ENCODE measurements at places on chromosomes 11 and 22.

DNA sequence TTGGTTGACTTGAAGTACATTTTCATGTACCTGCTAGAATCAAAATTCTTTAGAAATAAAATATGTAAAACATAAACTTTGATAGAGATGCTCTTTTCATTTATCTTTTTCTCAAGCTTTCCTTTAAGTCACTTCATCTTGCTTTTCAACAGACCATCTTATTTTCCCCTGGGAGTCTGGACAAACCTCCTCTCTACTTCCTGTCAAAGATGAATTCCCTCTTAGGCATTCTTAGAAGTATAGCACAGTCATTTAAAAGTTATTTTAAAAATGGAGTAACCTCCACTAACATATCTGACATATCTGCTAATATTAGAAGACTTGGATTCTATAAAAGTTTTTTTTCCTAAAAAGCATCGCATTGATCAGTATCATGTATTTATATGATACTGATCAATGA is 84.8 kb upstream of the PAX6 start:
- no peak for DNase-seq

- no peak for DNase-seq
Measured at GRCh38 chr11:128156486-128156885, 430.9 kb downstream of the ETS1 start.

- DNase-seq, result no peak
Measured at GRCh38 chr22:42528591-42529307, 9.2 kb upstream of the RRP7A start.

GRCh38 chr11:114121804-114122504 is 62.4 kb downstream of the ZBTB16 start:
- DNase-seq, result no peak

DNA sequence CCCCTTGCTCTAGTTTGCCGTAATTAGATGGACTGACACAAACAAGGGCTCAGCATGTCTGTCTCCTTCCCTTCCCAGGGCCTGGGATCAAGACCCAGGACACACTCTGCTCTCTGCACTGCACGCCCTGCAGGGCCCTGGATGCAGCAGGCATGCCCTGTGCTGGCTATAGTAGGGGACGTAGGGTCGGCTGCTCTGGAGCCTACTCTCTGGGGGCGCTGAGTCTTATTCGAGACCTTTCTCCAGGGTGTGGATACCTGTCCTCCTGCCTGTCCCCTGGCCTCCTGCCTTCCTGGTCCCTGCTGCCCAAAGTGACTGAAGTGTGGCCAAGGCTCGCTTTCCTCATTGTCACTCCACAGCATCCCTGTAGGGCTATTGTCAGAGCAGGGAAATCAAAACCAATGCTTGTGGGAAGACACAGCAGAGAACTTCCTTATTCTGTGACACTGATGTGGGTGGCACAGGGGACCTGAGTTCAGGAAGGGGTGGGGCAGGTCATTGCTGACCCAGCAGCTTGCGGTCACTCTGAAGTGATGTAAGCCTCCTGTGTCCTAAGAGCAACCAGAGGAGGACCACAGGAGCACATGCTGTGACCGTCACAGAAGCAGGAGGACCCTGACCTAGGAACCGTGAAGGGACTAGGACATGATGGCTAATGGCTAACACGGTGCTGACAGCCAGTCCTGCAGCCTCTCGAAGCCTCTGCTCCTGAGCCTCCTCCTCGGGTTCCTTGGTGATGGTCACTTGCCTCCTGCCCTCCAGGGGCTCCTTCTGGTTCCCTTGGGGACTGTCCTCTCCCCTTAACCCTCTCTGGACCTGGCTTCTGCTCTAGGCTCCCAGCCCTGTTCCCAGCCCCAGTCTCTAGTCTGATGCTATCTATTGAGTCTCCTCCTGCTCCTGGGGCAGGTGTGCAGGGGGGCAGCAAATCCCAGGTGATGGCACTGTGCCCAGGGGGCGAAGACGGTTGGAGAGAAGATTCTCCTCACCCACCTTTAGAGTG is 10.3 kb downstream of the APOBEC3A start:
- peak; percentile 64 for DNase-seq

- DNase-seq, result peak; percentile 63
Measured at GRCh38 chr11:32333320-32333991, 101.9 kb downstream of the WT1 start.

DNA sequence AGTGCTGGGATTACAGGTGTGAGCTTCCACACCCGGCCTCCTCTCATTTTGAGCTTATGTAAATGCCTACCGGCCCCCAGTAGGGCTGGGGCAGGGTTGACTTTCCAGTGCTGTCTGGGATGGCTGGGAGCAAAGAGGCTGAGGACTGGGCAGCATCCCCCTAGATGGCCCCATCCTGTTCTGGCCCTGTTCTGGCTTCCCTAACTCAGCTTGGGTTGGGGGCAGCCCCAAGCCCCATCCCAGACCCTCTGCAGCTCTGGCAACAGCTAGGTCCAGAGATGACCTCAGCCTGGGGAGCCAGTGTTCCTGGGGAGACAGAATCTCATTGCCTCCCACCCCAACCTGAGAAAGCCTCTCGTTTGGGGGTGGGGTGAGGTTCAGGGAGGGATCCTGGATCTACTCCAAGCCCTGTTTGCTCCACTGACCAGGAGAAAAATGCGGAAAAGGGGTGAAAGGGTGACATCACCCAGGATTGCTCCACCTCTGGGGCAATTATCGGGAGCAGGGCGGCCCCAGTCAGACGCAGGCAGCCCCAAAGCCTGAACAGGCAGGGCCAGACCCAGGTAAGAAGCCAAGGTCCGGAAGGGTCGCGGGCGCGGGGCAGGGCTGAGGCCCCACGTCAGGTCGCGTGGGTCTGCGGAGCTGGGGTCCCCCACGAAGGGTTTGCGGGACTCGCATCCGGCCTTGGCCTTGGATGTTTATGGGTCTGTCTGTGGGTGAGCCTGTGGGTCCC is at the start of gene PNPLA2:
Gene PNPLA2 (plus strand): TSS at position 519 of the 733 bp plus-strand sequence. CDS start 805 bp downstream, outside the sequence.
- no peak for DNase-seq

Data from GM13976 (cell line).